ENCODE measurements at places on chromosomes 3 and 15. TPM values are rescaled to one million over a fixed set of nuclear protein-coding genes. Genes with fewer than 3 reads are reported as not detected.

The ACVR2B gene
- polyA plus RNA-seq, result 14.3 TPM

The ISY1 gene
- 54.9 TPM for polyA plus RNA-seq

The MAP6D1 gene
- 34.2 TPM for polyA plus RNA-seq

The C3orf49 gene
- 0.77 TPM for polyA plus RNA-seq

The CD200 gene
- polyA plus RNA-seq, result 15.1 TPM

- peak; percentile 33 for DNase-seq
Measured at GRCh38 chr3:11734-12133, 184.8 kb upstream of the CHL1 start.

DNA sequence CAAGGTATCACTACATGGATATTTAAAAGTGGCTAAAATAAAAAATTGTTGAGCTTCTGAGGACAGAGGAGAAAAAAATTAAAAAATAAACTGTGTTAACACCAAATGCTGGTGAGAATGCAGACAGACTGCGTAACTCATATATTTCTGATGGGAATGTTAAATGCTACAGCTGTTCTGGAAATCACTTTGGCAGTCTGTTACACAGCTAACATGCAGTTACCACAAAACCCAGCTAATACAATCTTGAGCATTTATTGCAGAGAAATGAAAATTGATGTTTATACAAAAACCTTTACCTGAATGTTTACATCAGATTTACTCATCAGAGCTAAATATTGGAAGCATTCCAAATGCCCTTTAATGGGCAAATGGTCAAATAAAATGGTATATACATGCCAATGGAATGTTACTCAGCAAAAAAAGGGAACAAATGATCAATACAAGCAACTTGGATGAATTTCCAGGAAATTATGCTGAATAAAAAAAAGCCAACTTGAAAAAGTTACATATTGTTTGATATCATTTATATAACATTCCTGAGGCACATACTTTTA, 24.6 kb downstream of the MNS1 start:
- no peak for DNase-seq

DNA sequence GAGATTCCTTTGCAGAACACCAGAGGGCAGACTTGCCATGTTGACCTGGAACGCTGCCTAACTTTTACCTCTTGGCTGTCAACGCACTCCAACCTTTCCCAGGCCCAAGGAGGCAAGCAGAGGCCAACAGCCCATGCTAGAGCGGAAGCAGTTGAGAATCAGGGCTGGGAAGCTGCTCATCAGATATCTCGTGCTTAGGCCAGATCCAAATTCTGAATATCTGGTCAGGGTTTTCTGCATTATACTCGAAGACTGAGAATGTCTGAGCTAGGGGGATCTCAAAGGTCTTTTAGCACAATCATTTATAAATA, 2.5 kb downstream of the XIRP1 start:
- no peak for DNase-seq

DNA sequence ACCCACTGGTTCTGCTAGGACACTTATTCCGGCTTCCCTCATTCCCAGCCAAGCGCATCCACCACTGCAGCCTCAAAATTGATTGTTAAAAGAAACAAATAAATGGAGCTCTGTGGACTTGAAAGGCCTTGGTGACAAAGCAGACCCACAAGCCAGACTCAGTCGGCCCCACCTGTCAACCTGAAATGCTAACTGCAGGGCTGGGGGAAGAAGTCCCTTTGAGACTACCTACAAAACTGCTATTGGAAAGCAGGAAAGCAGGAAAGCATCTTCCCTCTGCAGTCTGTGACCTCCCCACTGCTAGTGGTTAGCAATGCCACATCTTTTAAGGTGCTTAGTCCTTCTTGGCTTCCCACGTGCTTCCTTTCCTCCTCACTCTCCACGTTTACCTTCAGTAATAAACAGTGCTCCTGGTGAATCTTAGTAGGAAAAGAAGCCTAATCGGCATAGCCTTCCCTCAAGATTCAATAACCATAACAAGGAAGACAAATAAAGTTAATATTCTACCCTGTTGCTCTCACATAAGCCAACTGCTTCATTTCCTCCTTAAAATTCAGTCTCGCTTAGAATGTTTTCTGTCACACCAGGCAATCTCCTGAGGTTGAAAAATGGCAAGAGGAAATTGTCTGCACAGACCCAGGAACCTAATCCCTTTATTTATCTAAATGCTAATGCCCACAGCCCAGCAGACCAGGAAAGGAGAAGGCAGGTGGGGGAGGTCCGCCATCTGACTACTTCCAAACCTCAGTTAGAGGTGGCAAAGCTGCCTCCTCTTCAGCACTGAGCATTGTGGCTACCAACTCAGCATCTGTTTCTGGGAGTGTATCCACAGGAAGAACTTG, 296.2 kb downstream of the NEK10 start:
- no peak for DNase-seq

GRCh38 chr3:139610886-139611285, 66.9 kb downstream of the NMNAT3 start:
- DNase-seq, result no peak

GRCh38 chr3:33578325-33579177, 138.3 kb upstream of the UBP1 start:
- DNase-seq, result no peak

GRCh38 chr3:142943870-142944269, 19.6 kb downstream of the PAQR9 start:
- DNase-seq, result no peak
